ENCODE measurements at places on chromosomes 1 and 21.

- no peak for DNase-seq
These were observed 107.2 kb upstream of the VAV3 start for GRCh38 chr1:108072212-108072611.

- DNase-seq = no peak
These were observed 747.2 kb upstream of the NEGR1 start for GRCh38 chr1:73029571-73029970.

DNA sequence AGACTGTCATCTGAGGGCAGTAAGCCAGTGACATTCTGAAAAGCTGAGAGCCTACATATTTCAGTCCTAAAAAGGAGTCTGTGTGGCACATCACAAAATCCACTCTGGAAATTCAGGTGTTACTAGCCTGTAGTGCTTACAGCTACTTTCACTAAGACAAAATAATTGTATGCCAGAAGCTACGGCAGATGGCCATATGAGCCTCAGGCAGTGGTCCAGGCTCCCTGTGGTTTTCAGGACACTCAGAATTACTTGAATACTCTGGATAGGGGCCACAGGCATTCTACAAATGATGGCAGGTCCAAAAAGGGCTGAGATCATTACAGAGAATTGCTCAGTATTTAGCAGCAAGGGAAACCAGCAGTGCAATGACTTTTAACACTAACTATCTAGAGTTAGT lies 527.1 kb downstream of the MRPL39 start:
- DNase-seq = no peak

GRCh38 chr1:216221260-216221700 lies 202.0 kb downstream of the USH2A start:
- peak; percentile 52 for DNase-seq

- no peak for DNase-seq
These were observed 28.3 kb upstream of the PPM1J start for GRCh38 chr1:112743174-112744008.

- no peak for DNase-seq
These were observed 53.1 kb upstream of the GPR25 start for GRCh38 chr1:200819726-200820125.

DNA sequence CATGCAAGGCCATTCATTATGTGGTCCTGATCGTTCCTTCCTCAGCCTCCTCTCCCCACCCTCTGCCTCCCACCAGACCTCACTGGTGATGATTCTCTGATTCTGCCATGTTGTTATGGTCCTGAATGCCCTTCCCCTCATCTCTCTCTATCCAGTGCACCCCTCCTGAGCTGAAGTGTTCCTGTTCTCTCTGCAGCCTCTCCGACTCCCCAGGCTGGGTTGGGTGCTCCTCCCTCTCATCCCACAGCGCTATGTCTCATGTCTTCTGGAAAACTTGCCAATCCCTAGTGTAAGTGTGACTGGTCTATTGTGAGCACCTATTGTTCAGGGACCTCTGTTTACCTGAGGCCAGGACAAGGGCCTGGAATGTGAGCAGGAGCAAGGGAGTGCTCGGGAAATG lies 11.1 kb upstream of the PEF1 start:
- no peak for DNase-seq

- DNase-seq = no peak
These were observed 16.6 kb downstream of the EVI5 start for GRCh38 chr1:92768296-92768695.

- peak; percentile 24 for DNase-seq
These were observed 26.5 kb downstream of the RIPPLY3 start for GRCh38 chr21:37032877-37033471.

- no peak for DNase-seq
These were observed 88.8 kb downstream of the MRPL39 start for GRCh38 chr21:25518491-25518911.

DNA sequence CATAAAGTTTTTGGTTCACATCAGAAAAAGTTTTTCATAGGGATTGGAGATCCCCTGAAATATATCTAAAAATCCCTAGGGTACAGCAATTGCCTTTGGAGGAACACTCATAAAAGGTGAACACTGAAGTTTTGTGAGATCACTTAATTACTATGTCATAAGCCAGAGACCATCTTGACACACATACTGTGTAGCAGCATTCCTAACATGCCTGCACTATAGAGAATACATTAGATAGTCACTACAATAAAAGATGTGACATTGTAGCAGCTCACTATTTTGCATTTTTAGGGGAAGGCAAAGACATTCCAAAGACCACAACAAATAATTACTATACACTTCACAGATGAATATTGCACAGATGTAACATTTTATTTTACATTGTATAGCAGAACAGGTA lies 779.9 kb downstream of the KCNT2 start:
- no peak for DNase-seq

DNA sequence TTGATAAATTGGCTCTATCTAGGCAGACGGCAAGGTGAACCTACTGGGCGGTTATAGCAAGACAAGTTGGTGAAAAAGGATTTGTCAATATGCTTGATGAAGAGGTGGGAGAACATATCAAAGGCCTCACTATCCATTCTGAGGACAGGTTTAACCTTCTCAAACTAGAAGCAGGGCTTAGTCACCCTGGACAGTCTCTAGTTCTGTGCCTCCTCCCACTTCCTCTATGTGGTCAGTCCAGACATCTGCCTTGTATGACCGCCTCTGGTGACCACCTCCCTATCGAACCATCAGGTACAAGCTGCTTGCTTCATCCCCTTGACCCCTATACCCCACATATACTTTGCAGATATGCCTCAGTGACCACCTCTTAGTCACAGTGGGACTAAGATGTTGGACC lies 2.3 kb upstream of the SCYL3 start:
- DNase-seq = no peak

- no peak for DNase-seq
These were observed 2.2 kb downstream of the PPP2R5A start for GRCh38 chr1:212287261-212287895.

DNA sequence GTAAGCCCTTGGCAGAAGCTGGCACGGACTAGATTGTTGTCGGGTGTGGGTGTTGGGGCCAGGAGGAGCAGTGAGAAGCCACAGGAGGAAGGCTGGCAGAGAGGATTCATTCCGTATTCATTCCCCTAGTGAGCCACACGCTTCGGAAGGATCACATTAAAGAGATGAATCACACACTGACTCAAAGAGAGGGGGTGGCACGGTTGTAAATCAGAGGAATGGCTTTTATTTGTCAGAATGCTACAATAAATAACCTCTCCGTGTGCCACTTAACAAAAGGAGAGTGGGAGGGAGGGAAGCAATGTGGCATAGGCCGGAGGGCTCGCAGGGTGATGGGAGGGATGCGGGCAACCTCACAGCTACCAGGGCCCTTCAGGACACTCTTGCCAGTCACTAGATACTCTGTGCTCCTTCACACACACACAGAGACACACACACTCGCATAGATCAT lies 135.5 kb downstream of the HIVEP3 start:
- DNase-seq = peak; percentile 91

GRCh38 chr21:45989355-45990048 lies 7.9 kb downstream of the COL6A1 start:
- DNase-seq = no peak

DNA sequence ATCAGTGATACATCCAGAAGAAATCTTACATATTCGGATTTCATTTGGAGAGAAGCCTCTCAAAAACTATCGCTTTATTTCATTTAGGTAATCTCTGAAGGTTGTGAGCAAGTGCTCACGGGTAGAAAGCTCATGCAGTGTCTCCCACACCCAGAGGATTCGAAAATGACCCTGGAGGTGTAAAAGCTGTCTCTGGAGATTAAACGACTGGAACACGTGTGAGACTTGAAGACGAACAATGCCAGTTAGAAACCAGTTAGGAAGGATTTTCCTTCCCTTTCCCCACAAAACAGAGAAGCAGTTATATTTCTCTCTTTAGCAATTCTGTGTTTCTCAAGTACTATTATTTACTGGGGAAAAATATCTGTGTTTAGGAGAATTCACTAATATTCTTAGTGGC lies 92.5 kb upstream of the CD55 start:
- DNase-seq = no peak

All from urothelium cell line (cell line).